ENCODE measurements at places on chromosomes 7 and 10.

DNA sequence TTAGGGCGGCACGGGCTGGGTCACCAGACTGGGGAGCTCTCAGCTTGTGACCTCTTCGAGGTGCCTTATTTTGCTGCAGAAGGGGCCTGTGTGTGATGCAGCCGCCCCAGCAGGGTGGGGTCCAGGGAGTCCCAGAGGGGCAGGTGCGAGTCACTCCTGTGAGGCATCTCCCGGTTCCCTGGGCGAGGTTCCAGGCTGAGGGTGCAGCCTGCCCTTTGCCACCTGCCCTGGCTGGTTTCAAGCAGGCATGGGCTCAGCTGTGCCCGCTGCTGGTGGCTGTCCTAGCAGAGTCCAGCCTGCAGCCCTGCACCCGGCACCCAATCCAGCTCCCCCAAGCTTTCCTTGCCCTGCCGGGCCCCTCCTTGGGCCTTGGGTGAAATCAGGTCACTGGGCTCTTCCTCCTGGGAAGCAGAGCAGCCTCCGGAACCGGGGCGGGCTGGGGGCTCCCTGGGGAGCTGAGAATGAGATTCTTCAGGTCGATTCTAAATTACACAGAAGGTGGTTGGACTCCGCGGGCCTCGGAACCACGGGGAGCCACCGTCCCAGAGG lies 64.8 kb downstream of the PWWP2B start:
- no peak for DNase-seq

- no peak for DNase-seq
Observed at GRCh38 chr10:127919418-127920271, 12.7 kb downstream of the PTPRE start.

- no peak for DNase-seq
Observed at GRCh38 chr7:42572056-42572455, 335.0 kb upstream of the GLI3 start.

GRCh38 chr10:21943633-21944265 lies 59.8 kb downstream of the DNAJC1 start:
- DNase-seq = no peak

- no peak for DNase-seq
Observed at GRCh38 chr7:115496006-115496405, 534.6 kb downstream of the TFEC start.

GRCh38 chr7:132092106-132092505 lies 484.2 kb downstream of the PLXNA4 start:
- no peak for DNase-seq
